Glutamatergic neuron (in vitro differentiated cells): ENCODE measurements at places on chromosomes 2 and 18. TPM values are rescaled to one million over a fixed set of nuclear protein-coding genes. Genes with fewer than 3 reads are reported as not detected.

AGAP1 gene
- 153 TPM for total RNA-seq

MATN3 gene
- 0.32 TPM for total RNA-seq

LYPD6 gene
- 1.5 TPM for total RNA-seq

TUBB8B gene
- not detected for total RNA-seq

CAPN14 gene
- 0.25 TPM for total RNA-seq

PTPRN gene
- total RNA-seq: 104 TPM

ACTR3 gene
- total RNA-seq: 154 TPM

MEP1B gene
- total RNA-seq: not detected

LNPK gene
- total RNA-seq: 78.2 TPM

CPS1 gene
- total RNA-seq: 31.1 TPM

ICOS gene
- not detected for total RNA-seq
